Spleen (tissue), 13 donors: ENCODE measurements at places on chromosomes 1 and 21. TPM values are rescaled to one million over a fixed set of nuclear protein-coding genes. Genes with fewer than 3 reads are reported as not detected.

CGN gene
- 0.09 TPM for polyA plus RNA-seq

SLAMF1 gene
- 3.2 TPM for polyA plus RNA-seq

RBM34 gene
- 74.9 TPM for polyA plus RNA-seq

ACTL8 gene
- not detected for polyA plus RNA-seq

RGS18 gene
- polyA plus RNA-seq, result 14.6 TPM

GBP3 gene
- 7.7 TPM for polyA plus RNA-seq

SPRR5 gene
- polyA plus RNA-seq, result not detected

KCNJ10 gene
- 3.9 TPM for polyA plus RNA-seq

DNA sequence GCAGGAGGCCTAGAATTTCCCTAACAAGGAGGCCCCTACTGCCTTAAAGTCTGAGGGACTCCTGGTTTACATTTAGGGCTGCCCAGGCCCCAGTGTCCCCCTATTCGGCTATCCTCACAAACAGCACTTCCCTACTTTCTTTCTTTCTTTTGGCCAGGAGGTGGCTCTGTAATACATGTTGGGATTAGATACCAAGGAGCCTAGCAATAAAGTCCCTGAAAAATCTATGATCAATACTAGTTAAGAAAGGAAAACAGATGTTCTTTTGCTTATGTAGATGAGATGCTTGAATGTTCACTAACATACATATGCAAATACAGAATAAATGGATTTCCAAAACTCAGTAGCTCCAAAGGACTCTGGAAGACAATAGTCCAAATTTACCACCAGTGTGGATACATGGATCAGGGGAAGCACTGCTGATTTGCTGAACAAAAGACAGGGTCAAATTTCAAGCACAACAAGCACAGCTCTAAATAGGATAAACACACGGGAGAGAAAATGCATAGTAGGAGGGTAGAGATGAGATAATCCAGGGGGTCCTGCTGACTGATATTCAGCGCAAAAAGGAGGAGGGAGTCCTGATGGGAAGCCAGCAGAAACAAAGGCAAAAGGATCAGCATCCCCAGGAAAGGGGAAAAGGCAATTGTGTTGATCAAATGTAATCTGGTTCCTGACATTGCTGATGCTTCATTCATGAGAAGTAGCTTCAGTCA lies 240.0 kb downstream of the NUF2 start:
- DNase-seq, result no peak

DNA sequence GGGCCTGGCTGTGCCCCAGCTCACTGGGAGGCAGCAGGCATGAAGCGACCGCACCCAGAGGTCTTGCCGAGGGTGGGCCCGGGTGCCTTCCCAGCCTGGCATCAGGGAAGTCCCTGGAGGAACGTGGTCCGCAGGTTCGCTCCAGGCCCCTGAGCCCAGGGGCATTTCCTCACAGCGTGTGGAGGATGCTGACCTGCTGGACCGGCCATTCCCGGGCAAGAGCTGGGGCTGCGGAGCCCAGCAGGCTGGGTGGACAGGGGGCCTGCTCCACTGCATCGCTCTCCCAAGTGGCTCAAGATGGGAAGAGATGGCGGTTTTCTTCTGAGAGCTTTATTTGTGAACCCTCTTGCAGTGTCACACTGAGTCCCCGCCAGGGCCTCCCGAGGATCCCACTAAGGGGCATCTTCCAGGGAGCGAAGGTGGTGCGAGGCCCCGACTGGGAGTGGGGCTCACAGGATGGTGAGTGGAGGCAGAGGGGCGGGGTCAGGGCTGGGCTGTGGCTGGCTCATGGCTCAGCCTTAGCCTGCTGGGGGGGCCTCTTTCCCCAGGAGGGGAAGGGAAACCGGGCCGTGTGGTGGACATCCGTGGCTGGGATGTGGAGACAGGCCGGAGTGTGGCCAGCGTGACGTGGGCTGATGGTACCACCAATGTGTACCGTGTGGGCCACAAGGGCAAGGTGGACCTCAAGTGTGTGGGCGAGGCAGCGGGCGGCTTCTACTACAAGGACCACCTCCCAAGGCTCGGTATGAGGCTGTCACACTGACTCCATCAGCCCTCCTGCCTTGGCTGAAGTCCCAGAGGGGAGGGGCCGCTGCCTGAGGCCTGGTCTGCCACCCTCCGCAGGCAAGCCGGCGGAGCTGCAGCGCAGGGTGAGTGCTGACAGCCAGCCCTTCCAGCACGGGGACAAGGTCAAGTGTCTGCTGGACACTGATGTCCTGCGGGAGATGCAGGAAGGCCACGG lies 7.2 kb upstream of the MMP23B start:
- DNase-seq, result peak; percentile 75

- no peak for DNase-seq
Measured at GRCh38 chr1:209844695-209845407, 17.1 kb downstream of the UTP25 start.

- DNase-seq, result no peak
Measured at GRCh38 chr1:19204446-19205266, 5.4 kb downstream of the UBR4 start.

DNA sequence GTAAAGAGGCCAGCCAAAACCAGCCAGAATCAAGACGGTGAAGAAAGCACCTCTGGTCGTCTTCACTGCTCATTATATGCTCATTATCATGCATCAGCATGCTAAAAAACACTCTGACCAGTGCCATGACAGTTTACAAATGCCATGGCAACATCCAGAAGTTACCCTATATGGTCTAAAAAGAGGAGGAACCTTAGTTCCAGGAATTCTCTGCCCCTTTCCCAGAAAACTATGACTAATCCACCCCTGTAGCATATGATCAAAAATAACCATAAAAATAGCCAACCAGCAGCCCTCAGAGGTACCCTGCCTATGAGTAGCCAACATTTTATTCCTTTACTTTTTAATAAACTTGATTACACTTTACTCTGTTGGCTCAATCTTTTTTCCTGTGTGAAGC lies 34.2 kb upstream of the PBX1 start:
- no peak for DNase-seq

- no peak for DNase-seq
Measured at GRCh38 chr1:202762019-202762418, 46.2 kb downstream of the KDM5B start.

- peak; percentile 61 for DNase-seq
Measured at GRCh38 chr1:53601867-53602775, 136.8 kb downstream of the GLIS1 start.

DNA sequence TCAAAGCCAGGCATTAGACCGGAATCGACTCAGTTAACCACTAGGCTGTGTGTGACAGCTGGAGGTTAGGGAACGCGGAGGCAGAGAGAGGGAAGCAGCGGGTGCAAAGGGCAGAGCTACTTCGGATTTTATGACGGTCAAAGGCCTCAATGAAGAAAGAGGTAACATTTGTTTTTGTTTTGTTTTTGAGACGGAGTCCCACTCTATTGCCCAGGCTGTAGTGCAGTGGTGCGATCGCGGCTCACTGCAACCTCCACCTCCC lies 276.8 kb upstream of the GREM2 start:
- DNase-seq, result no peak

DNA sequence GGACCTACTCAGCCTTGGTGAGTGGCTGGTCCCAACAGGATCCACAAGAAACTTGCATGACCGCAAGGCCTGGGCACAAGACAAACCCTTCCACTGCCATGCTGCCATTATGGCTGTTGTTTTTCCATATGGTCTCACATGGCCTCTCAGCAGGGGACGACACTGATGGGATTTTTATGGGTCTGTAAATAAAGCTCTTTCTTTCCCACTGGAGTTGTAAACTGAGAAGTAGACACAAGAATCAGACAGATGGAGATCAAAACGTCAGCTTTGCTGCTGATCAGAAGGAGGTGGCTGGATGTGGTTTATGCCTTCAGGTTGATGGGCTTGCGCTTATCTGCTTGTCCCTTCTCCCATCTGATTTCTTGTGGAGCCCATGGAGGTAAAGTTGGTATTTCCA lies 138.1 kb upstream of the KCNJ6 start:
- DNase-seq, result no peak

- no peak for DNase-seq
Measured at GRCh38 chr1:118275472-118276115, 90.6 kb upstream of the SPAG17 start.

GRCh38 chr1:221699577-221699976 lies 42.3 kb downstream of the DUSP10 start:
- DNase-seq, result no peak

DNA sequence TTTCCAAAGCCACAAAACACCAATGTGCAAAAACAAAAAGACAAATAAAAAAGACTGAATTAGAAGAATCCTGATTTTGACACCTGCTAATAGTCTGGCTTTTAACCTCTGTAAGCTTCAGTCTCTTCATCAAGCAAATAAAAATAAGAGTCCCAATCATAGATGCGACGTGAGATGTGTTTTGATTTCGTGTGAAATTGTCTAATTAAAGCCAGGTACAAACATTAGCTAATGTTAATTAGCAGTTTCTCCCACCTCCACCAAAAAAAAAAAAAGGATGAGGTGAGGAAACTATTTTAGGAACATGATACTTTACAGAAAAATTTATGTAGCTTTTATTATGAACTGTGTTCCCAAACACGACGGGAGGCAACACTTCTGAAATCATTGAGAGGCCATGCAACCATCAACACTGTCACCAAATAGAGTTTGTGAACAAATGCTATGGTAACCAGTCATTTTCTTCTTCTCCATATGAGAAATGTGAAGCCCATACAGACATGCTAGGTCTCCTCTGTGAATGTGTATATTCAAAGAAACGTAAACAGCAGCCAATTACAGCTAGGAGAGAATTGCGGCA lies 6.7 kb upstream of the EVI5 start:
- DNase-seq, result no peak

DNA sequence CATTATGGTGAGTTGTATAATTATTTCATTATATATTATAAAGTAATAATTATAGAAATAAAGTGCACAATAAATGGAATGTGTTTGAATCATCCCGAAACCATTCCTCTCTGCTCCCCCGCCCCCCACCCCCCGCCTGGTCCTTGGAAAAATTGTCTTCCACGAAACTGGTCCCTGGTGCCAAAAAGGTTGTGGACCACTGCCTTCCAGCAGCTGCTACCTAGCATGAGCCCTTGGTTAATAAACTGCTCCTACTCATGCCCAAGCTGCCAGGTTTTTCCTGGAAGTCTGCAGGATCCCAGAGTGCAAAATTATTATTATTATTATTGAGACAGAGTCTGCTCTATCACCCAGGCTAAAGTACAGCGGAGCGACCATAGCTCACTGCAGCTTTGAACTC lies 6.8 kb upstream of the IFNGR2 start:
- DNase-seq, result no peak

- no peak for DNase-seq
Measured at GRCh38 chr1:116814926-116815723, 60.9 kb downstream of the CD2 start.
